ENCODE measurements at places on chromosomes 6 and 20. TPM values are rescaled to one million over a fixed set of nuclear protein-coding genes. Genes with fewer than 3 reads are reported as not detected.

MAS1 gene
- total RNA-seq = 0.68 TPM

THBS2 gene
- total RNA-seq = 33.5 TPM

MMP24OS gene
- 44.0 TPM for total RNA-seq

GABRR1 gene
- 0.24 TPM for total RNA-seq

DNA sequence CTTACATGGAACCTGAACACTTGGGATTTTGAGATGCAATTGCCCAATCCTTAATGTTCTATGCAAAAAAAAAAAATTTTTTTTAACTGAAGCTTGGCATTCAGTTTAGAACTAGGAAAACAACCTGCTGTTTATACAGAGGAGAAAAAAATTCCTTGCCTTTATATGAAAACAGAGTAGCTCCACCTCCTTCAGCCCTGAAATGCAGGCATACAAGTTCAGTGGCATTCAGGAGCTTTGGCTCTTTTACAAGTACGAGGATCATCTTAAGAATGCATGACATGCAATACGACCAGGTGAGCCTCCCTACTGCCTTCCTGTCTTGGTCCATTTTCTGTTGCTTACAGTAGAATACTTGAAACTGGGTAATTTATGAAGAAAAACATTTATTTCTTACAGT, 20.4 kb downstream of the PAX1 start:
- no peaks in the 10 kb centered on the region for H3K36me3 ChIP-seq
- no peak overlapping the region for H3K4me3 ChIP-seq
- H3K4me1 ChIP-seq = peaks cover 10% of the 10 kb centered on the region
- no peak overlapping the region for H3K27ac ChIP-seq
- no peak for DNase-seq

DNA sequence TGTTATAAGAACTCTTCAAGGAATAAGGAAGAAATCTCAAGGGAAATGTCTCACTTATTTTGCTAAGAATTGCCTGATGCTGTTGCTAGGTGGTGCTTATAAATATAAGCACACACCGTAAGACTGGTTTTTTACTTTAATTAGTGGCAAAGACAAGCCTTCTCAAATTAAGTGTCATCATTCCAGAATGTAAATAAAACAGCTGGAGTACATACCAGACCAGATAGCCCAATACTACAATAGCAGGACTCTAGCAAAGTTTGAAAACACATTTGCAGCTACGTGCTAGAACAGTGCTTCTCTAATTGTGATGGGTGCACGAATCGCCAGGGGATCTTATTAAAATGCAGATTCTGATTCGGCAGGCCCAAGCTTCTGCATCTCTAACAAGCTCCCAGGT, 6.8 kb downstream of the CNKSR3 start:
- peaks cover 32% of the 10 kb centered on the region for H3K4me1 ChIP-seq
- H3K27me3 ChIP-seq = peaks cover 67% of the 10 kb centered on the region
- H3K4me3 ChIP-seq = no peak overlapping the region
- H3K36me3 ChIP-seq = no peaks in the 10 kb centered on the region

GRCh38 chr6:92687278-92687677, 732.1 kb downstream of the EPHA7 start:
- no peak overlapping the region for H3K4me3 ChIP-seq
- H3K27me3 ChIP-seq = no peaks in the 10 kb centered on the region
- no peaks in the 10 kb centered on the region for H3K4me1 ChIP-seq
- no peak for DNase-seq

DNA sequence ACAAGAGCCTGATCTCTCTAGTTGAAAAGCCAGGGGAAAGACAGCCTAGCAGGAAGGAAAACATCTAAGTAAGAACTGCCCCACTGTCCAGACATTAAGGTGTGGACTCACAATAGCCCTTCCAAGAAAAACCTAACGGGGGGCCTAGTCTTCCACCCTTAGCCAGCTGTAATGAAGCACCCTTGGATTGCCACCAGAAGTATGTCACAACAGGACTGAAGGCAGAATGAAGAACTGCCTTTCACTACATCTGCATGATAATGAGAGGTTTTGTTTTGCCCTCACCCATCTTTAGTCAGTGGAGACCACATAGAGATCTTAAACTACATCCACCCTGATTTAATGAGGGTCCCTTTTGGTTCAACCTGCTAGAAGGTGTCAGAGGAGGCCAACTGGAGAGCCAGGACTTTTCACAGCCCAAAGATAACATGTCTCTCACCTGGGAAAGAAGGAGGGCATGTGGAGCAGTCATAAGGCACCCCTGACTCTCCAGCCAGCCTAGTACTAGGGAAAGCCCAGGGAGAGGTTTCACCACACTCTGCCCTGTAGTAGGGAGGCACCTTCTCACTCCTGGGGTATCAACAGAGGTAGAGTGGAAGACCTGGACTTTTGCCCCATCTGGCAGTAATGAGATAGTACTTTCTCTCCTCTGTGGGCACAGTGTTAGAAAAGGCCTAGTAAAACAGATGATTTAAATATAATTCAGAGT, 1017.4 kb upstream of the MANEA start:
- peak overlapping the region; percentile 94 for H3K27ac ChIP-seq
- no peaks in the 10 kb centered on the region for H3K27me3 ChIP-seq
- peak overlapping the region; percentile 87 for H3K4me3 ChIP-seq
- H3K4me1 ChIP-seq = peaks cover 45% of the 10 kb centered on the region
- no peak for DNase-seq

- H3K4me3 ChIP-seq = no peak overlapping the region
- H3K36me3 ChIP-seq = peaks cover 3% of the 10 kb centered on the region
- DNase-seq = no peak
- no peak overlapping the region for H3K27ac ChIP-seq
- no peaks in the 10 kb centered on the region for H3K27me3 ChIP-seq
- peaks cover 16% of the 10 kb centered on the region for H3K4me1 ChIP-seq
These were observed 488.5 kb upstream of the BTBD3 start for GRCh38 chr20:11429168-11429567.

DNA sequence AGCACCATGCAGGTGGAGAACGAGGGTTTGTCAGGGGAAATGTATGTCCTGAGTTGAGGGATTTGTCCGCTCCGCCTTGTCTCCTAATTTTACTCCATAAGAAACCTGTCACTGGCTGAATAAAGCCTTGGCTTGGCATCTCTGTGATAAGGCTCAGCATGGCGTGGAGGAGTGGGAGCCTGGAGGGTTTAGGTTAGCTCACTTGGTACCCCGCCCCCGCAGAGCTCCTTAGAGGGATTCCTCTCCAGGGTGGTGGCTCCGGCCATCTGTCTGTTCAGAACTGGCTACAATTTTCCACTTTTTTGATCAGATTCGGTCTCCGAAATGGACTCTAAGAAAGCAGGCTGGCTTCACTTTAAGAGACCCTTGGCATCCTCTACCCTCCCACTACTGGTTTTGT, 192.2 kb upstream of the SYNDIG1 start:
- DNase-seq = no peak
- no peak overlapping the region for H3K4me3 ChIP-seq
- peaks cover 6% of the 10 kb centered on the region for H3K4me1 ChIP-seq

DNA sequence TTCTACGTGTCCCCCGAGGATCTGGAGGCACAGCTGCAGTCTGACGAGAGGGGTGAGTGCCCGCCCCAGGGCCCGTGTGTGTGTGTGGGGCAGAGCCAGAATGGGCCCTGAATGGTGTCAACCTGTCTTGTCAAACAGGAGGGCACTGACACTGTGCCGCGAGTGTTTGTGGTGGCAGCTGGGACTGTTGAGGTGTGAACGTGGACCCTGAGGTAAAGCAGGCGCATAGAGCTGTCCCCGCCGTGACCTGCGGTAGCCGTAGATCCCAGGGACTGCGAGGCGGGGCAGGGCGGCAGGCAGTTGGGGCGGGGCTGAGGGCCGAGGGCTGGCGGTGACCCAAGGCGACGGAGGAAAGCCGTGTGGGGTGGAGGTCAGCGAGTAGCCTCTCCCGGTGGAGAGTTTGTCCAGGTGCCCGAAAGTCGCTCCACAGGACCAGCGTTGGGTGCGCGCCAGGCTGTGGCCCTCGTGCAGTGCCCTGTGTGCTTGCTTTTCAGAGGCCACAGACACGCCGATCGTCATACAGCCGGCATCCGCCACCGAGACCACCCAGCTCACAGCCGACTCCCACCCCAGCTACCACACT, 25.2 kb downstream of the UCKL1 start:
- no peaks in the 10 kb centered on the region for H3K4me1 ChIP-seq
- DNase-seq = no peak
- H3K4me3 ChIP-seq = no peak overlapping the region
- H3K36me3 ChIP-seq = peaks cover 42% of the 10 kb centered on the region
- H3K27me3 ChIP-seq = no peaks in the 10 kb centered on the region

DNA sequence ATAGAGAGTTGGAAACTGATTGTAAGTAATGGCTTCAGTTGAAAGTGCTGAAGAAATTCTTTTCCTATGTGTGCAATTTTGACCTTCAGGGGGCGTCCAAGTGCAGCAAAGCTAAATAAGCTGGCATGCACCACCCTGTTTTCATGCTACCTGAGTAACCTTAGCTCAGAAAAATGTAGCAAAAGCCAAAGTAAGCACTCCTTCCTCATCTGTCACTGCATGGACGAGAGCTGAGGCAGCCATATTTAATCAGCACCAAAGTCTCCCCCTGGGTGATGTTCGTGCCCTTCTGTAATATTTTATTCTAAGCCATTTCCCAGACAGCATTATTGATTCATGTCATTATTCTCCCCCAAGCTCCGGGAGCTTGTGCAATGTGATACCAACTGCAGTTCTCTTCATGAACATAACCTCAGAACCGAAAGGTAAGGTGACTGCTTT, 123.1 kb downstream of the RPS12 start:
- H3K36me3 ChIP-seq = no peaks in the 10 kb centered on the region
- peak; percentile 62 for DNase-seq
- H3K27ac ChIP-seq = no peak overlapping the region
- no peak overlapping the region for H3K4me3 ChIP-seq
- no peaks in the 10 kb centered on the region for H3K27me3 ChIP-seq

- no peak overlapping the region for H3K27ac ChIP-seq
- no peaks in the 10 kb centered on the region for H3K4me1 ChIP-seq
- no peak for DNase-seq
- H3K27me3 ChIP-seq = no peaks in the 10 kb centered on the region
- H3K36me3 ChIP-seq = no peaks in the 10 kb centered on the region
These were observed 95.9 kb upstream of the FOXQ1 start for GRCh38 chr6:1215884-1216487.

DNA sequence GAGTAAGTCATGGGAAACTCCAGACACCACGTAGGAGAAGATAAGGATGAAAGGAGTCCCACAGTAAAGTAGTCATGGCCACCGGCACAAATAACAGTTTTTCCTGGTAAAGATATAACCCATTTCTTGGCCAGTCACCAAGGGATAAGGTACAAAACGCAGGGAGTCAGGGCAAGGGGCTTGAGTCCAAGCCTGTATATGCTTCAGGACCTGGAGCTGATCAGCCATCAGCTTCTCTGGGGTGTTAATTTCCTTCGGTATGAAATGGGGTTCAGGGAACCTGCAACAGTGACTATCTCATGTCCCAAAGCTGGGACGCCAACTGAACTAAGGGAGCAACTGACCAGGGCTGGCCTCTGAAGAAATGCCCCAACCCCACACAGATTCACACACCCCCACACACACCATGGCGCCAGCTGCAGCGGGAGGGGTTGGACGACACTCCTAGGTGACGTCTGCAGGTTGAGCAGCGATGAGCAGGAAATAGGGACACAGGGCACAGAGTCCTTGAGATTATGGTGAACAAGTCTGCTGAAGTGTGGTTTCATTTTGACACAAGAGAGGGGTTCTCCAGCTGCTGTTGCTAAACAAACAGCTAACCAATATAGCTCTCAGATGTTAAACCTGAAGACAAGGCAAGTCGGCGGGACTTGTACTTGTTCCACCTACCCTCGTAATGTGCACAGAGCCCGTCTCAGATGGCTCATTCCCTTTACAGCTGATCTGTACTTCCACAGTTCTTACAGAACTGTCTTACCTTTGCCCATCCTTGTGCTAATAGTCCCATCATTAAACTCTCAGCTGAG, 7.4 kb upstream of the ADTRP start:
- no peaks in the 10 kb centered on the region for H3K4me1 ChIP-seq
- no peaks in the 10 kb centered on the region for H3K36me3 ChIP-seq
- no peak overlapping the region for H3K4me3 ChIP-seq
- H3K27me3 ChIP-seq = no peaks in the 10 kb centered on the region
- no peak overlapping the region for H3K27ac ChIP-seq

DNA sequence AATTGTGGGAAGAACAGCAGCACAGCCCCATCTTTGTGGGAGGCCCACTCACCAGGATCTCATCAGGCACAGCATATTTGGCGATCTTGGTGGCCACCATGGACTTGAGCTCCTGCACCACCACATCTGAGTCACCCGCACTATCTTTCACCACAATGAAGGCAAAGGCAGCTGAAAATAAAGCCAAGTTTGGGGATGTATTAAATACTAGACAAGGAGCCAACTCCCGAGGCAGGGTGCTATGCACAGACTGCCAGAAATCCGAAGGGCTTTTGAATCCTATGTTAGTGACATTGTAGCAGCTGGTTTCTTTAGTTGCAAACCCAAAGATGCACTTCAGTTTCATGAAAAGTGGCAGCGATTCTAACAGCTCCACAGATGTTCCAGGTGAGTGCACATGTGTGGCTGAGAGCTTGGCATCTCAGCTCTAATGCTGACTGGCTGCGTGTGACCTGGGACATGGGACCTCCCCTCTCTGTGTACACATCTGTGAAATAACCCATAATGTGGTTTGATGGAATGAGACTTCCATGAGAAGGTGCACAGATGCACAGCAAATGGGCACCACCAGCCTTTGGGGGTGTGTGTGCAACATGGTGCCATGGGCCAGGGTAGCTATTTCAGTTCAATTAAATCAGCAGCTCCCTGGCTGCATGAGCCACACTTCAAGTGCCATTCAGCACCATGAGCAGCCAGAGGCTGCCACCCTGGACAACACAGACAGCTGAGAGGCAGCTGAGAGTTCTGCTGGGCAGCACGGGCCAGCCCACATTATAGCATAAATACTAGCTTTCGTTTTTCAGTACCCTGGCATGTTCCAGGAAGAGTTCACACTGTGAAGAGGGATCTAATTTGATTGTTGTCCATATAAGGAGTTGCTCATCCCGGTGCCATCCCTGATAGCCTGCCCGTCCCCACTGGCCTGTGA, 16.9 kb upstream of the APMAP start:
- H3K4me1 ChIP-seq = no peaks in the 10 kb centered on the region
- no peak for DNase-seq
- no peaks in the 10 kb centered on the region for H3K27me3 ChIP-seq
- no peaks in the 10 kb centered on the region for H3K36me3 ChIP-seq
- H3K27ac ChIP-seq = no peak overlapping the region

- H3K27me3 ChIP-seq = peaks cover 3% of the 10 kb centered on the region
- H3K4me1 ChIP-seq = peaks cover 20% of the 10 kb centered on the region
- peaks cover 5% of the 10 kb centered on the region for H3K36me3 ChIP-seq
- no peak overlapping the region for H3K4me3 ChIP-seq
These were observed 21.8 kb downstream of the PCK1 start for GRCh38 chr20:57582432-57583288.

DNA sequence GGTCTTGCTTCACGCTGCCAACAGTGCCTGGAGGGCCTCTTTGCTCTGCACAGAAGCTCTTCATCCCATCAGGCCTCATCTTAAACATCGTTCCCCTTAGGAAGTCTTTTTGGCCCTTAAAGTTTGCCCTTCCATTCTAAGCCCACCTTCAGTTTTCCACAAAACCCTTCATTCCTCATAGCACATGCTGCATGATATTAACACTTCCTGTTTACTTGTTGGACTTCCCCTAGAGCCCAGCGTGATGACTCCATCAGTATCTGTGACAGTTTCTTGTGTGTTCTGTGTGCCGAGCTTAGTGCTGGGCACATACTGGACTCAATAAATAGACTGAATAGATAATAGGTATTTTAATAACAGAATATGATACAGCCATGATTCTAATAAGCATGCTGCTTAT, 2.2 kb downstream of the NT5DC1 start:
- H3K36me3 ChIP-seq = peaks cover 8% of the 10 kb centered on the region
- DNase-seq = no peak
- peaks cover 9% of the 10 kb centered on the region for H3K27me3 ChIP-seq
- H3K4me1 ChIP-seq = peaks cover 77% of the 10 kb centered on the region
- no peak overlapping the region for H3K27ac ChIP-seq
